DMS53 (cell line): ENCODE measurements at places on chromosomes 2 and 18.

DNA sequence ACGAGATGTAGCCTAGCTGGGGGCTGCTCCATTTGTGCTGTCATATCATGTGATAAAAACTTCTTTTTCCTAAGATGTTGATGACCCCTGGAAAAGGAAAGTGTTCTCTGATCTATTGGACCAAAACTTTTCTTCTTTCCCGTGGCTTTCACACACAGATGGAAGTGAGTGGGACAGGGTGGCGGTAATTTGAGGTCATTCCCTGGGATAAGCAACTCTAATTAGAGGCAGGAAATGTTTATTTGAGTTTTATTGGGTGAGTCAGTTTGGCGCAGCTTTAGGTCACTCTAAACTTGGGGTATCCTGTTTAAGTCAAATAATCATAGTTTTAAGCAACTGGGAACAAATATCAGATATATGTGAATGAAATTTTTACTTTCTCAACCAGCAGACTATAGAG, 221.0 kb upstream of the EPAS1 start:
- DNase-seq = no peak

- no peak for DNase-seq
These were observed 441.8 kb downstream of the SETBP1 start for GRCh38 chr18:45122506-45122905.

- no peak for DNase-seq
These were observed 18.3 kb upstream of the BMP10 start for GRCh38 chr2:68889500-68889899.

DNA sequence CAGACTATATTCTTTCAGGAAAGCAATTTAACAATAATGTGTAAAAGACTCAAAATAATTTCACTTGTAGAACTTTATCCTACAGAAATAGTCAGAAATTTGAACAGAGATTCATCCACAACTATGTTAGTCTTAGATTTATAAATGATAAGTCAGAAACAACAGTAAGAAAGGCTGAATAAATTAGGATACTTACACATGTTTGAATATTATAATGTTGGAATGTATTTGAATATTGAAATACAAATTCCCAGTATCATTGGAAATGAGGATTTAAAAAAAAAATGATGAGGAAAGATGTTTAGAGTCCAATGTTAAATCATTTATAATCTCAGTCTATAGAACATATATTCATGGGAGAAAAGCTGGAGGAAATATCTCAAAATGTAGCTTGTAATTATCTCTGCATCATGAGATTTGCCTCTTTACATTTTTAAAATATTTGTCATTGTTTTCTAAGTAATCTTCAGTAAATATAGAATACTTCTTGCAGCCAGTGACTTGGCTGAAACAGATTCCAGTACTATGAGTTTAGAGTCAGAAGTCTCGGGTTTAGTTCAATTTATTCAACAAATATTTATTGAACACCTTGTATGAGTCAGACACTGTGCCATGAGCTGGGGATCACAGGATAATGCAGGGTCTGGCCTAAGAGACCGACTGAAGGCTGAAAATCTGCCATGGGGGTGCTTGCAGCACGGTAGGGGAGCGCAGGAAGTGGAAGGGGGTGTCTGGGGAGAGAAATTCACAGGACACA, 32.3 kb downstream of the CXCR4 start:
- no peak for DNase-seq

DNA sequence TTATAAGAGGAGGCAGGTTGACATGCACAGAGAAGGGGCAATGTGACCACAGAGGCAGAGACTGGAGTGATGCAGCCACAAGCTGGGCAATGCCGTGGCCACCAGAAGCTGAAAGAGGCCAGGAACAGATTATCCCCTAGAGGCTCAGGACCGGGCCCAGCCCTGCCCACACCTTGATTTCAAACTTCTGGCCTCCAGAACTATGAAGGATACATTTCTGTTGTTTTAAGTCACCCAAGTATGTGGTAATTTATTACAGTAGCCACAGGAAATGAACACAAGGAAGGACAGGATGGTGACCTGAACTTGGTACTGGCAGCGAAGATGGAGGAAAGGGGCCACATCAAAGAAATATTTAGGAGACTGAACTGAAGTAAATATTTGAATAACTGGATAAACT, 66.8 kb upstream of the RIOK3 start:
- DNase-seq = no peak

DNA sequence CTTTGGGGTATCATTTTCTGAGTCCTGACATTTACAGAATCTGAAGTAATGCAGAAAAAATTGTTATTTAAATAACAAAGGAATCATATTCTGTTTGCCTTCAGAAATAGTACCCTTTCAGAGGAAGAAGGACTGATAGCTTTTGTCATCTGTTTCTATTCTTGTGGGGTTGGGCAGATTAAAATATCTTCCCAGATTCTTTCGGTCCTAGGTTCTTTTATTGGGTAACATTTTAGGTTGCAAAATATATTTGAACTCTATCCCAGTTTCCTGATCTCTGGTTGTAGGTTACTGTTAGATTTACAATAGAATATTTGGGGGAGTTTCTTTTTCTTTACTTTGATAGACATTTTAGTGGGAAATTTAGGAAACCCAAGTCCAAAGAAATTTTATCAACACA, 550.5 kb downstream of the SPAG16 start:
- DNase-seq = no peak

DNA sequence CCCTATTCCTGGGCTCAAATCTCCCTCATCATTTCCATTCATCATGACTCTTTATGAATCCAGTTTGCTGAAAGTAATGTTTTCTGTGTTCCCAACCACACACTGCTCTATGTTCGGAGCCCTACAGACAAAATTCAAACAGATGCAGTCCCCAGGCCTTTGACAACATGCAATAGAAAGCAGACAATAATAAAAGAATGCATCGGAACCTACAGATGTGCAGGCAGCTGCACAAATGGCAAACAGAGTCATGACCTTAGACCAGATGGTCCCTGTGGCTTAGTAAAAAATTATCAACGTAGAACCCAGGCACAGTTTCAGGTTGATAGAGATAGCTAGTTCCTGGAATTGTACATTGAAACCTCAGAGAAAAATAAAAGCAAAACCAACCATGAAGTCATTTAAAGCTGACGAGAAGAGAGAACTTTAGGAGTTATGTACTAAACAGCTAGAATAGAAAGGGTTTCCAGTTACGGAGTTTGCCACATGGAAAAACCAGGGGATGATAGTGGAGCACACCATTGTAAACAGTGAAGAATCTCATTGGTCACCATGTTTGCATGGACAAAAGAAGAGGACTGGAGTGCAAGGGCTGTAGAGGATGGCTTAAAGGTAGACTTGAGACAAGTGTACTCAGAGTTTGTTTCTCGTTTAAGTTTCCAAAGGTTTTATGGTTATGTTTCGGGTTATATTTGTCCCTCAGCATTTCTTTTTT, 23.2 kb upstream of the ACVR1 start:
- DNase-seq = no peak

DNA sequence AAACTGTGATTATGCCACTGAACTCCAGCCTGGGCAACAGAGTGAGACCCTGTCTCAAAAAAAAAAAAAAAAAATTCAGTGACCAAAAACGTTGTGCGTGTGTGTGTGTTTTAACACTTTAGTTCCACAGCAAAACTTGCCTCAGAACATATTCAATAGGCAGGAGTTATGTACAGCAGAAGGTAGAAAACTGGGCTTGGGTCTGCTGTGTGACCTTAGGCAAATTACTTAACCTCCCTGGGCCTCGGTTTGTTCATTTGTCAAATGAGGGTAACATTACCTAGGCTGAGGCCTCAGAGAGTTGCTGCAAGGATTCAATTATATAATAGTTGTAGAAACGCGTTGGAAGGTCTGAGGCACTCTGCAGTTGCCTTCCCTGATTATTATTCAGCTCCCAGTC, 10.3 kb upstream of the SCG2 start:
- peak; percentile 41 for DNase-seq

- no peak for DNase-seq
These were observed 410.7 kb upstream of the TNP1 start for GRCh38 chr2:217270485-217271121.

DNA sequence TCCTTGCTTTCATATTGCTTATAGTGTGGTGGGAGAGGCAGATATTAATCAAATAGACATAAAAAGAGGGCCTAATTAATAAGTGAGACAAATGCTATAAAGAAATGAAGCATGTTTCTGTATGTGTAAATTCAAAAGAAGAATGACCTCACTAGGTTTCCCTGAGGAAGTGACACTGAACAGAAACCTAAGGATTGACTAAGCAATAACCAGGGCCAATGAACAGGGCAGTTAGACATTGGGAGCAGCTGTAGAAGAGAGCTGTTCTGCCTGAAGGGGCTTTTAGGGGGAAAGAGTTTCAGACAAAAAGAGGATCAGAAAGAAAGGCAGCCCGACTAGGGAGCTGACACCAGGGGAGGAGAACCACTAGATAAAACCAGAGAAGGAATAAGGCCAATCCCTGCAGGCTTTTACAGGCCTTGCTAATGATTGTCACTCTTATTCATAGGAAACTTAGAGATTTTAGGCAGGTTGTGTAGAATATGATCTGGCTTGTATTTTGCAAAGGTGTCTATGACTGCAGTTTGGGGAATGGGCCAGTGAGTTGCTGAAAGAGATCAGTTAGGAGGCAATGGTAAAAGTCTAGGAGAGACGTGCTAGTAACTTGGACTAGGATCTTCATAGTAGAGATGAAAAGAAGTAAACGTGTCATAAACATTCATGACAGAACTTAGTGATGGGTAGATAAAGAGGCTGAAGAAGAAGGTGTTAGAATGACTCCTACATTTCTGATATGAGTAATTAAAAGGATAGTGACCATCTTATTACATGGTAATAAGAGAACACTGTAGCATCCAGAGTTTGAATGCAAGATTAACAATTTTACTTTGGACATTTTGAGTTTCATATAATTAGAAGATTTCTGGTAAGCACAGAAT, 26.8 kb upstream of the NABP1 start:
- DNase-seq = no peak

DNA sequence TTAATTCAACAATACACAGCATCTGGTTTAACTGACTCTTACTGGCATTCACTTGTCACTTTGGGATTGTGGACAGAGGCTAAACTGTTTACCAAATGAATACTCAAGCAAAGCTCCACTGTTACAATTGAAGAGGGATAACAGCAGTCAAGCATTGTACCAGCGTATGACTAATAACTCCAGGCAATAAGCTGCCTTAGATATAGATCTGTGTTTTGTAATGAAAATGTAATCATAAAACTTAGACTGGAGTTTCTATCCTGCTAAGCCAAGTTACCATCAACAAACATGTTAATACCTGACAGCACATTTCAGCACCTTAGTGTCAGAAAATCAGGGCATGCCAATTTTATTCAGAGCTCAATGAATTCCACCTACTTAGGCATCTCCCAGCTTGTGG, 889.5 kb downstream of the EPHA4 start:
- DNase-seq = peak; percentile 51

DNA sequence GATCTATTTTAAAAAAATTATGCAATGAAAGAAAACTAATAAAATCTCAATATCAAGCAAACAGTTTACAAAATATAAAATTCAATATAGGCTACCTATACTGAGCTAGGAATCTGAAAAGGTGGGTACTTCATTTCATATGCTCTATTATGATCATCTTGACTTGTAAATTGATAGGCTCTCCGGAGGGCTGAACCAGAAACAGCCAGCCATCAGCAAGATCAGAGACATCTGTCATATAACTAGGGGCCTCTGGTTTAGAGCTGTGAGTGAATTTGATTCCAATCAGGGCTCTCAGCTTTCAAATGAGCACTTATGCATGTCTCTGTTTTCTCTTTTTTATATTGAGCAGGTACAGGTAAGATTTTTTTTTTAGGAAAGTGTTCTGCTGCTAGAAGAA, 114.2 kb downstream of the SPHKAP start:
- DNase-seq = no peak

- no peak for DNase-seq
These were observed 72.2 kb upstream of the TMEM87B start for GRCh38 chr2:111982822-111983221.

GRCh38 chr2:236579746-236580315, 10.2 kb downstream of the ACKR3 start:
- DNase-seq = no peak

GRCh38 chr18:34626404-34627136, 83.5 kb upstream of the DTNA start:
- peak; percentile 17 for DNase-seq

DNA sequence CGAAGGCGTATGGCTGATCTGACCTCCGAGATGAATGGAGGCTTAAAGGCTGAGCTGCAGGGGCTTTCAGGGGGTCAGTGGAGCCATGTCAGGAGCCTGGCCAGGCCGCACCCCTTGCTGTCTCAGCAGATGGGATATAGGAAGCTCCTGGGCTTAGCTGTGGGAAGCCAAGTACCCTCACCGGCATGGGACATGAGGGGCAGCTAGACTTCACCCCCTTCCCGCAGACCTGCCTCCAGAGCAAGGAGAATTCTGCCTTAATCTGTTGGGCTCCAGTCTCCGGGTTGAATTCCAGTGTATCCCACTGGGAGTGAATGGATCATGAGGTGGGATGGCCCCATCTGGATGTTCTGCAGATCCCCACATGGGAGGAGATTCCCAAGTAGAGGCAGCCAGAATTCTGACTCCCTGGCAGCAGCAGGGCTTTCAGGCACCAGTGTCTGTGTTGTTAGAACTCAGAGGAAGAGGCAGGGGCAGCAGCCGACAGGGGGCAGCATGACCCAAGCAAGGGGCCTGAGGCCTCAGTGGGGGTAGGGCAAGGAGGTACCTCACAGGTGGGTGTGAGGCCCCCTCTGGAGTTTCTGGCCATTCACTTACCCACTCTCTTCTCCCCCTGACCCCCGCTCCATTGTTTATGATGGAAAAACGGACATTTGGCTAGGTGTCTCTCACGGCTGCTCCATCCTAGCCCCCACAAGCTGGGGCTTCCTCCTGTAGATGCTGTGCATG, 19.1 kb downstream of the CAPG start:
- DNase-seq = peak; percentile 68

DNA sequence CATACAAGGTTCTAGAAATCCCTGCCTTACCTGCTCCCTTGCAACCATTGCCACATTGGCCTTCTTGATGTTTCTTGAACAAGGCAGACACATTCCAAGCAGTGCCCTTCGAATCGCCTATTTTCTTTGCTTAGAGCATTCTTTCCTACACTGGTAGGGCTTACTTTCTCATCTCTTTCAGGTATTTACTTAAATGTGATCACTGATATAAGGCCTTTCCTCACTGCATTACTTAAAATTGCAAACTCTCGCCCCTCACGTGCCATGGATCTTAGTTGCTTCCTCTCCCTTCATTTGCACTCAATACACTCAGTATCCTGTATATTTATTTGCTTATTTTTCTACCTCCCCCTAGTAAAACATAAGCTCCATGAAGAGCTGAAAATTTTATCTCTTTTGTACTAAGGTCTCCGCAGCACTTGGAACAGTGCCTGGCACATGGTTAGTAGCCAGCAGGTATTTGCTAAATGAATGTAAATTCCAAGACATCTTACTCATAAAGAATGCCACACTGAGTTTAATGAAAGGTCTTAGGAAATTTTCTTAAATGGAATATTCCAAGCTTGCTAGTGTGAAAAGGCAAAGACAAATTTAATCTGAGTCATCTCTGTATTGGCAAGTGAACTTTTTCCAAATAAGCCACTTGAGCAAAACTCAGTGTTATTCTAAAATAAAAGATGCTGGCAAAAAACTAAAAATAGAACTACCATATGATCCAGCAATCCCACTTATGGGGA, 42.4 kb upstream of the FIGN start:
- no peak for DNase-seq

- DNase-seq = no peak
These were observed 33.8 kb downstream of the KCNS3 start for GRCh38 chr2:17912266-17912691.

GRCh38 chr2:11861044-11861443, 114.6 kb downstream of the LPIN1 start:
- no peak for DNase-seq
